ENCODE measurements at places on chromosomes 5 and 9. TPM values are rescaled to one million over a fixed set of nuclear protein-coding genes. Genes with fewer than 3 reads are reported as not detected.

DNA sequence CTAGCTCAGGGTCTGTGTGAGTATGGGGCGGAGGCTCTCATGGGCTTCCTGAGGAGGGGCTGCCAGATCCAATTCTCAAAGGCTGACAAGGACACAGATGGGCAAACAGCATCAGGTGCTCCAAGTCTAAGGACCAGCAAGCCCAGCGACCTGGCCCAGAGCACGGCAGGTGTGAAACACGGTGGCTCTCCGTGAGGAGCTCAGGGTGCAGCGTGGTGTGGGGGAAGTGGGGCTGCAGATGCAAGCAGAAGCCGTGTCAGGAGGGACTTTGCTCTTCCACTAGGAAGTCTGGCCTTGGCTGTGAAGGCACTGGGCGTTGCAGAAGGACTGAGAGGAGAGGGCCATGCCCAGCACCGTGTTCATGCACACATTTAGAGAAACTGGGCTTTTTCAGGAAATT, 420.0 kb downstream of the GADD45G start:
- DNase-seq, result no peak
- H3K27ac ChIP-seq, result no peak overlapping the region
- H3K4me3 ChIP-seq, result no peak overlapping the region
- no peaks in the 10 kb centered on the region for H3K4me1 ChIP-seq
- no peaks in the 10 kb centered on the region for H3K27me3 ChIP-seq

GRCh38 chr5:14399054-14399692, 182.4 kb upstream of the OTULINL start:
- H3K4me3 ChIP-seq, result no peak overlapping the region
- DNase-seq, result peak; percentile 40
- H3K27me3 ChIP-seq, result no peaks in the 10 kb centered on the region
- H3K36me3 ChIP-seq, result no peaks in the 10 kb centered on the region
- no peaks in the 10 kb centered on the region for H3K4me1 ChIP-seq

GRCh38 chr5:171462928-171463861, 43.7 kb downstream of the FGF18 start:
- DNase-seq, result no peak
- no peaks in the 10 kb centered on the region for H3K4me1 ChIP-seq
- H3K27me3 ChIP-seq, result no peaks in the 10 kb centered on the region
- H3K27ac ChIP-seq, result no peak overlapping the region
- no peaks in the 10 kb centered on the region for H3K36me3 ChIP-seq

- H3K27ac ChIP-seq, result no peak overlapping the region
- no peak overlapping the region for H3K4me3 ChIP-seq
- H3K4me1 ChIP-seq, result no peaks in the 10 kb centered on the region
- peaks cover 100% of the 10 kb centered on the region for H3K36me3 ChIP-seq
These were observed 29.6 kb downstream of the RC3H2 start for GRCh38 chr9:122875523-122875922.

DNA sequence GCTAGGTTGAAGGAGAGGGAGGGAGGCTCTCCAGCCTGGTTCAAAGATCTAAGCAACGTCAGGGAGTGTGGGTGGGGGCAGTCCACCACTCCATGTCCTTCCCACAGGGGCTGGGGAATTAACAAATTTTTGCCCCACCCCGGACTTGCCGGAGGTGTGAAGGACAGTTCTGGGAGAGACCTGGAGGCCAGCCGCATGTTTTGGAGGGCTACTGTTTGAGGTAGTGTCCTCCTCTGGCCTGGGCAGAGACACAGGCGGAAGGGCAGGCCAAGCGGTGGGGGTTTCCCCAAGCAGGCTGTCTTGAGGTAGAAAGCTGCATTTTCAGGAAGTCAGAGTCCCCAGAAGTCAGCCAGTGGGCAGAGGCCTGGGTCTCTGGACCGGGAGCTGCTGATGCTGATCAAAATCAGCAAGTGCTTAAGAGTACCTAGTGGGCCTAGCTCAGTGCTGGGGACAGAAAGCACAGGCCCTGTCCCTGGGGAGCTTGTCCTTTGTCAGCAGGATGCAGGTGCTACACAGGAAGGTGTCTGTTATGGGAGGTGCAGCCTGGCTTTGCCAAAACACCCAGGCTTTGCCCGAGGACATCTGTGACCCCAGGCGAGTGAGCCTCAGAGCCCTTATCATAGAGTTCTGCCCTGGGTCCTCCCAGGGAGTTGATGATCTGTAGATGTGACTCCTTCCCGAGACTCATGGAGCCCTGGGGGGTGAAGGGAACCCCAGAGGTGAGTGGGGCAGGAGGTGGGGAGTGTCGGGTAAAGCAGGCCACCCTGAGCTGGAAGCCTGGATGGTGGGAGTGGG, 18.5 kb downstream of the JADE2 start:
- no peak for DNase-seq
- no peaks in the 10 kb centered on the region for H3K36me3 ChIP-seq
- no peak overlapping the region for H3K4me3 ChIP-seq
- no peak overlapping the region for H3K27ac ChIP-seq
- H3K4me1 ChIP-seq, result peaks cover 40% of the 10 kb centered on the region

DNA sequence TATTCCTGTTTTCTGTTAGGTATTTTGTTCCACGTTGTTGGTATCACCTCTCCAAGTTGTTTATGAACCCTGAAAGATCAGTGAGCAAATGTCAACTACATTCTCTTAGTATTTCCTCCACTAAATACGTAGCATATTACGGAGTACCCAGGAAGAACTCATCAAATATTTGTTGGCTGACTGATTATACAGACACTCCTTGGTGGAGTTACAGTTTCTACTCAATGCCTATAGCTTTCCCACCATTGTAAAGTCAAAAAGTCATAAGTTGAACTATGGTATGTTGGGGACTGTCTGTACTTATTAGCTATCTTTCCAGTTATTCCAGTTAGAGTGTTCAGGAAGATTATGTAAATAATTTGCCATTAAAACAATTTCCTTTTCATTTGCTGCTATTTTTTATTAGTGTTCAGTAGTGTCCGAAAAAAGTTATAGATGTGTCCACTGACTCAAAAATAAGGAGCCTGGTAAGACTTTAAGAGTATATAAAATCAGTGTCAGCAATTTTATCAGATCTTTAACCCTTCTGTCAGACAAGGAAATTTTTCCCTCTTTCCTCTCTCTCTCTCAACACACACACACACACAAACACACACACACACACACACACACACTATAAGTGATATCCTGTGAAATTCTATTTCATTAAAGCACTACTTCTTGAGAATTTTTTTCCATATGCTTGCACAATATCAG, 6.8 kb upstream of the APBA1 start:
- H3K27me3 ChIP-seq, result no peaks in the 10 kb centered on the region
- H3K27ac ChIP-seq, result no peak overlapping the region
- DNase-seq, result no peak

C9 gene
- 0.58 TPM for total RNA-seq

GRCh38 chr9:137760426-137760825, 117.2 kb upstream of the CACNA1B start:
- H3K4me1 ChIP-seq, result no peaks in the 10 kb centered on the region
- no peak for DNase-seq
- H3K27me3 ChIP-seq, result no peaks in the 10 kb centered on the region
- H3K4me3 ChIP-seq, result no peak overlapping the region
- H3K36me3 ChIP-seq, result no peaks in the 10 kb centered on the region
- no peak overlapping the region for H3K27ac ChIP-seq

SLC30A5 gene
- total RNA-seq, result 56.0 TPM

PTGDS gene
- total RNA-seq, result 137 TPM

DNA sequence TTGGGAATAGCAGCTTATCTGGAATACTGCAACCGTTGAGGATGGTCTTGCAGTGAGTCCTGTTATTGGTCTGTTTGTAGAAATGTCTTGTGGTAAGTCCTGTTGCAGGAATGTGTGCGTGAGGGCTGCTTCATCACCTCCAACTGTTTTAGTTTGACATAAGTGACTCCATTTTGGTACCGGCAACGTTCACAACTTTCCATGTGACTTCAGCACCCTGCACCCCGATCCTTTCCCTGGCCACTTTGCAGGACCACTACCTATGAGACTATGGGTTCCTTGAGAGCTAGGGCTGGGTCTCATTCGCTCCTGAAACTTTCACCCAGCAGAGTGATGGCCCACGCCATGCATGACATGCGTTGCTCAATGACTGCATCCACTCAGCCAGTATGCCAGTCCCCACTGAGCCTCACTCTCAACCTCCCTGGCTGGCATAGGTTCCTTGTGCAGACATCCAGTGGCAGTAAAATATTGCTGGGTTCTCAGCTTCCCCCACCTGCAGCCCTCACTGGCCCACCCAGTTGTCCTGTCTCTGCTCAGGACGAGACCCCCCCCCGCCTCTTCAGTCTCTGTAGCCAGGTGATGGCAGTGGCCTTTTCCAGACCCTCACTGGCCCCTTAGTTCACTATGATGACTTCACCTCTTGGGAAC, 8.0 kb downstream of the SURF6 start:
- DNase-seq, result no peak
- H3K4me3 ChIP-seq, result no peak overlapping the region
- H3K27me3 ChIP-seq, result peaks cover 1% of the 10 kb centered on the region
- no peak overlapping the region for H3K27ac ChIP-seq
- no peaks in the 10 kb centered on the region for H3K36me3 ChIP-seq

EGFL7 gene
- total RNA-seq, result 165 TPM

DNA sequence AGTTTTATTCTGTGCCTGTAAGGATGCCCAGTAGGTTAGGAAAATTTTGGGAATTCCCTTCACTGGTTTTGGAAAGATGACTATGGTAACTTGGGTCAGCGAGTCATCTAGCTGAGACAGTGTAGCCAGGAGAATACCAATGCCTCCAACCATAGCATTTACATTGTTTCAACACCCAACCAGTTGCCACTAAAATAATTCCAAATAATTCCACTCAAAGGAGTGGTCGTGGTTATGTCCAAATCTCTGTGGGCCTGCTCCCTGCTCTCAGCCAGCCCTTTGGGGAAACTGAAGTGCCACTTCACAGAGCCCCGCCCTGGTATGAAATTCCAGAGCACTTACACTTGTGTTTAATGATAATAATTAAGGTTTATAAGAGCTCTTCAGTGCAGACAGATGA, 310.5 kb downstream of the PLK2 start:
- peak; percentile 39 for DNase-seq
- H3K4me3 ChIP-seq, result no peak overlapping the region
- no peak overlapping the region for H3K27ac ChIP-seq
- no peaks in the 10 kb centered on the region for H3K27me3 ChIP-seq
- H3K4me1 ChIP-seq, result no peaks in the 10 kb centered on the region
- no peaks in the 10 kb centered on the region for H3K36me3 ChIP-seq

DNA sequence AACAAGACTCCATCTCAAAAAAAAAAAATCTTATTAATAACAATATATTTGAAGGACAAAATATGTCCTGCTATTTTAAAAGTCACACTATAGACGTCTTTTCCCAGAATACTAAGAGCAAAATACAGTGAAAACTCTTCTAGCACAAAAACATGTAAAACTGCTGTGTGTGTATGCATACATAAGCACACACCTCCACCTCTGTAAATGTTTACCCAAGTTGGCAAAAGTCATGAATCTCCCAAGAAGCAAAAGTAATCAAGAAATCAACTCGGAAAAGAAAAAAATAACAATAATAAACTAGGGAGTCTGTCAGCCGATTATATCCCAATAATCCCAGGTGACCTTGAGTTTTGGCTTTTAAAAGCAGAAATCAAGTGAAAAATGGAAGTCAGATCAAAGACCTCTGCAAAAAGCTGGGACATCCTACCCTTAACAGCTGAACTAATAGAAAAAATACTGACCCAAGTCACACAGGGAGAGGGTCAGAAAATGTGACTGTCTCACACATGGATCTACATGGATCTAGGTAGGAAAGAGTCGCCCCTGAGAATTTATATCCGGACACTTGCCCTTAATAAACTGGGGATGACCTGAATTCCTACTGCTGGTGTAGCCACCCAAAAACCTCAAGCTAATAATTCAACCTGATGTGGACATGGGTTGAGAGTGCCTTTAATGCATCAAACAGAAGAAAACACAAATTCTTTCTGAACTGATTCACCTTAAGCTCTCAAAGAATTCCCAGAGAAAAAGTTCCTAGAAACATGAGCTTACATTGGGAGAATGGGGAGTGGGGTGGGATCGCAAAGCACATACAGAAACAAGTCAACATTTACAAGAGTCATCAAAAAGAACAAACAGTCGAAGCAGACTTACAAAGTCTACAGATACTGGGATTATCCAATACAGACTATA, 29.9 kb downstream of the LPAR1 start:
- H3K4me1 ChIP-seq, result no peaks in the 10 kb centered on the region
- H3K4me3 ChIP-seq, result no peak overlapping the region
- DNase-seq, result no peak

DNA sequence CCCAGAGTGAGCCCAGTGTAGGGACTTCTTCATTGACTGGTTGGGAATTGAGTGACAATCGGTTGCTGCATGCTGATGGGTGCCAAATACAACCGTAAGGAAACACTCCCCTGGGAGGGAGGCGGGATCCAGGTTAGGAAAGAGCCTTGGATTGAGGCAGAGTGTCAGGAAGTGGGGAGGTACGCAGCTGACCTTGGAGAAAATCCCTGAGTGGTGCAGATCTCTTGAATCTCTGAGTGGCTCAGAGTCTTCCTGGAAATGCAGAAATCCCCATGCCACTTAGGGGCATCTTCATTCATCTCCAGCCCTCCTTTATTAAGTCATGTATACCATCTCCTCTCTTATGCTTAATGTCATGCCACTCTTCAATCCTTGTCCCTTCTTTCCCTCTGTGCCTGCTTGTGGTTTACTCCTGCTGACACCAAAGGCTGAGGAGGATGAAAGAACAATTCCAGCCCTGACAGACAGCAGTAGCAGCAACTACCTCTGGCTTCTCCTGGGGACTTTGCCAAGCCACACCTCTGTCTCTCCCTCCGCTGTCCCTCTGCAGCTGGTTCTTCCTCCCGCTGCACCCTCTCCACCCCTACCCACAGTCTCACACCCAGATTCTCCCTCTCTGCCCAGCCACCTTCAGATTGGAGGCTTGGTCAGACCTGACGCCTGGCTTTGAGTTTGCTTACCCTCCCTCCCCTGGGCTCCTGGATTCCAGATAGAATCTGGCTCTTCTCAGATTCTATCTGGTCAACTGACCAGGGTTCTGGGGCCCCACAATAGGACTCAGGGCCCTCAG, 14.1 kb upstream of the LCP2 start:
- no peaks in the 10 kb centered on the region for H3K27me3 ChIP-seq
- H3K4me3 ChIP-seq, result no peak overlapping the region
- peaks cover 4% of the 10 kb centered on the region for H3K4me1 ChIP-seq
- H3K36me3 ChIP-seq, result no peaks in the 10 kb centered on the region
- H3K27ac ChIP-seq, result no peak overlapping the region

GRCh38 chr5:75438722-75439121, 72.7 kb downstream of the CERT1 start:
- DNase-seq, result no peak
- H3K27ac ChIP-seq, result no peak overlapping the region
- H3K4me3 ChIP-seq, result no peak overlapping the region
- H3K27me3 ChIP-seq, result no peaks in the 10 kb centered on the region
- H3K36me3 ChIP-seq, result no peaks in the 10 kb centered on the region
- H3K4me1 ChIP-seq, result no peaks in the 10 kb centered on the region

ANGPTL2 gene
- total RNA-seq, result 26.2 TPM

- H3K36me3 ChIP-seq, result no peaks in the 10 kb centered on the region
- peaks cover 20% of the 10 kb centered on the region for H3K4me1 ChIP-seq
- no peaks in the 10 kb centered on the region for H3K27me3 ChIP-seq
- H3K4me3 ChIP-seq, result no peak overlapping the region
These were observed 261.2 kb upstream of the ANKRD55 start for GRCh38 chr5:56494300-56494731.

- no peaks in the 10 kb centered on the region for H3K36me3 ChIP-seq
- no peak overlapping the region for H3K27ac ChIP-seq
- no peaks in the 10 kb centered on the region for H3K27me3 ChIP-seq
- peak; percentile 82 for DNase-seq
- H3K4me1 ChIP-seq, result no peaks in the 10 kb centered on the region
- H3K4me3 ChIP-seq, result peak overlapping the region; percentile 5
These were observed 605.7 kb downstream of the RAB3C start for GRCh38 chr5:59188419-59189225.

CCDC69 gene
- 34.6 TPM for total RNA-seq

GRCh38 chr9:69801989-69802388, 18.6 kb upstream of the CFAP95 start:
- no peak overlapping the region for H3K27ac ChIP-seq
- DNase-seq, result no peak
- no peak overlapping the region for H3K4me3 ChIP-seq
- H3K4me1 ChIP-seq, result peaks cover 4% of the 10 kb centered on the region
- no peaks in the 10 kb centered on the region for H3K27me3 ChIP-seq

All from left lung (tissue), 14 donors.